Daoy (cell line): ENCODE measurements at places on chromosomes 2 and 18.

DNA sequence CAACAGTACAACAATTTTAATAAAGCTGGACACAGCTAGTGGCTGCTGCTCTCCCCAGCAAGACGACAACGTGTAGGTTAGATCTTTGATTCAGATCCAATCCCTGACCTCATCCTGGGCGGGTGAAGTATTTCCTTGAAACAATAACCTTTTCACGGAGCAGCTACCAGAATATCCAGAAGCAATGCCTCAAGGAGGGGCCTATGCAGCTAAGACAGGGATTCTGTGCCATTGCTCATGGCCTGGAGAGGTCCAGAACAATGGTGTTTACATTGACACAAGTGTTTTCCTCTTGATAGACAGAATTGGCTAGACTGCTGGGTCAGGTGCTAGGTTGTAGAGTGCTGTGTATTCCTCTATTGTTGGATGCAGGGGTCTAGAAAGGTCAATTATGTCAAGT lies 520.1 kb downstream of the BCL11A start:
- no peak for DNase-seq

DNA sequence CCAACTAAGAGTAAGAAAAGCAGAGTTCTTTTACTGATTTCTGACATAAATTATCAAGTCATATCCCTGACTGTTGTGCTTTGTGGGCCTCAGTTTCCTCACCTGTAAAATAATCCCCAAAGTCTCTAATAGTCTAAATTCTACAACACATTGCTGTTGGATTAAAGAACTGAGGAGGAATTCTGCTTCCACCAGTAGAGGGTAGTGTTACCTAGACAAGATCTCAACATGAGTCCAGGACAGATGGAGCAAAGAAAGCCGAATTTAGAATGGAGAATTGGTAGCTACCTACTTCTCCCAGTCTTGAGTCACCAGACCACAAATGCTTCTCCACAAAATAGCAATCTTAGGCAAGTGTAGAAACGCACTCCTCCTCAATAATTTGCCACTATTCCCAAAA lies 462.5 kb upstream of the FSHR start:
- no peak for DNase-seq

- DNase-seq = no peak
Observed at GRCh38 chr2:234259440-234259839, 208.9 kb downstream of the SPP2 start.

DNA sequence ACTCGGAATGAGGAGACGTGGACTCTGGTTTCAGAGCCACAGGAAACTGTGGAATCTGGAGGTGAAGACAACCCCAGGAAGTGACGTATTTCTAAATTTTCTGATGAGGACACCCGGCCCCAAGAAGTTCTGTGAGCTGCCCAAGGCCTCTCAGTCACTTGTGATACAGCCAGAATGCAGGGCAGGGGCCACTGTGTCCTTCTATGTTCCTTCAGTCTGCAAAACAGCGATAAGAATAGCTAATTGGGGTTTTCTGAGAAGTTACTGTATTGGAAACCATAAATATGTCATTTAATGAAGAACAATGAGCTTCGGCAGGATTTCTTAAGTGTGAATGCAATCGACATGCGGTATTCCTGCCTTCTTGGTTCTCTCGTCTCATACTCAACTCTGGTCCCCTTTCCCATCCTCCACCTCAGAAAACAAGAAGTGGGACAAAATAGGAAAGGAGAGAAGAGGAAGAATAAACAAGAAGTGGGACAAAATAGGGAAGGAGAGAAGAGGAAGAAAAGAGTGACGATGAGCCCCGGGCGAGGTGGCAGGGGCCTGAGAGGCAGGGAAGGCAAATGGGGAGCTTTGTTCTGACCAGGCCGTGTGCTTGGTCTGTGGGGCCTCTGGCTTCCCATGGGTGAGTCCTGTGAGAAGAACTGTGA lies 282.0 kb upstream of the REV1 start:
- no peak for DNase-seq

DNA sequence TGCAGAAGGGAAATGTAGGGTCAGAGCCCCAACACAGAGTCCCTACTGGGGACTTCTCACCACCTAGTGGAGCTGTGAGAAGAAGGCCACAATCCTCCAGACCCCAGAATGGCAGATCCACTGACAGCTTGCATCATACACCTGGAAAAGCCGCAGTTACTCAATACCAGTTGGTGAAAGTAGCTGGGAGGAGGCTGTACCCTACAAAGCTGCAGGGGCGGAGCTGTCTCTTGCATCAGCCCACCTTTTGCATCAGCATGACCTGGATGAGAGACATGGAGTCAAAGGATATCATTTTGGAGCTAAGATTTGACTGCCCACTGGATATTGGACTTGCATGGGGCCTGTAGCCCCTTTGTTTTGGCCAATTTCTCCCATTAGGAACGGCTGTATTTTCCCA lies 237.3 kb downstream of the CALCRL start:
- no peak for DNase-seq

GRCh38 chr2:66755974-66756373 lies 321.0 kb downstream of the MEIS1 start:
- DNase-seq = no peak

DNA sequence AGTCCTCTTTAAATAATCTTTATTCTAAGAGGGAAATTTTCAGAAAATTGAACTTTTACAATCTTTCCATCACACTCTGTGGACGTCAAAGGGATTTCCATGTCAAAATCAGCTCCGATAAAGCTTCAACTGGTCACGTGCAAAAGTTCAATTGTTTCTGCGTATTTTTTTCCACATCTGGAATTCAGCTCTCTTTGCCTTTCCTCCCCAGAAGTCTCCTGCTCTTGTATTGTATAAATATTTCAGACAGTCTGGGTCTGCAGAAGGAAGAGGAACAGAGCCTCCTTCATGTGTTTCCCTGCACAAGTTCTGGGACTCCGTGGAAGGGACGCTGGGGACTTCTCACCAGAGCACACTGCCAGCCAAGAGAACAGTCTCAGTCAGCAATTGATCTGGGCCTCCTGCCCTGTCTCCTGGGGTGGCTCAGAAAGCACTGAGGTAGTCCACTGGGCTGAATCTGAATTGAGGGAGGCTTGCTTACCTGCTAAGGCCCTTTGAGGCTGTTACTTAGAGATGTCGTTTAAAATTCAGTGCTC lies 251.5 kb downstream of the TFCP2L1 start:
- DNase-seq = no peak

- DNase-seq = no peak
Observed at GRCh38 chr18:44899832-44900231, 219.1 kb downstream of the SETBP1 start.

DNA sequence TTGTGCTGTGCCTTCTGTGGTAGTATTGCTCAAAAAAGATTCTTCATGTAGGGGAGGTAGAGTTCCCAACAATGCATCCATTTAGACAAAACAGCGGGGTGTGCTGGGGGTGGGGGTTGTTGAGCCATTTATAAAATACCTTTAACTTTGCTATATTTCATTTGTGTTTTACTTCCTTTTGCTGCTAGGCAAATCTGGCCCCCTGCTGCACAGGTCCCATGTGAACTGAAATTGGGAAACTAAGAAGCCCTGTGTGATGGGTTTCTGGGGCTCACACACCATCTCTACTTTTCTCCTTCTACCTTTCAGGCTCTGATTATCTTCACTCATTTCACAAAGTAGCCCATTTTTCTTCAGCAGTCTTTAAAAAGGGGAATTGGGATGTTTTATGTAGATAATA lies 52.7 kb upstream of the ITGA4 start:
- DNase-seq = no peak

DNA sequence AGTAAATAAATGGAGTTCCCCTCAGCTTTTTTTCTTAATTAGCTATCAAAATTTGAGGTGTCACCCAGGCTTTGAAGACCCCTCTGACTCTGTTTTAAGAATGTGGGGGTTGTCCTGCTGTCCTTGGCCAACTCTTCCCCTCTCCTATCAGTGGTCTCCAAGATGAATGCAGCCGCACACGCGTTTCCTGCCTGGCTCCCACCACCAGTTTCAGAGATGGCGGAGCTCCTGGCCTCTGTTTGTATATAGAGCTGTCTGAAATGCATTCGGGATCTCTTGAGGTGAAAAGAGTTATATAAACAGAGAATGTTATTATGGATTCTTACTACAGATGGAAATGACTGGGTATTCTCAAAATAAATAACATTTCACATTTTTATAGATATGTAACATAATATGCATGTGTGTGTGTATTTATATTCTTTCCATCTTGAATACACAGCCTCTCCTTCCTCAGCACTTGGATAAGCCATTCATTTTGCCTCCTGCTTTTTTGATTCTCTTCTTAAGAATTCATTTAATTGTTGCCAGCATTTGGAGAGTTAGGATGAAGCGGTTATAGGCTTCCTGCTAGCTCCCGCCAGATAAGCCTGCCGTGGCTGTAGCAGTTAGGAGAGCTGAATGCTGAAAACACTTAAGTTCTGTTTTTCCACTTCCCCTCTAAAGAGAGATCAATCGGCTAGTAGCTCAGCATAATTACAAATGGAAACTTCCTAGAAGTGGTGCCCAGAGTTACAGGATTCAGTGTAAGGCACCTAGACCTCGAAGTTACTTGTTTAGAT lies 659.3 kb upstream of the FANCL start:
- no peak for DNase-seq

- no peak for DNase-seq
Observed at GRCh38 chr18:60893355-60894097, 439.7 kb upstream of the CDH20 start.

DNA sequence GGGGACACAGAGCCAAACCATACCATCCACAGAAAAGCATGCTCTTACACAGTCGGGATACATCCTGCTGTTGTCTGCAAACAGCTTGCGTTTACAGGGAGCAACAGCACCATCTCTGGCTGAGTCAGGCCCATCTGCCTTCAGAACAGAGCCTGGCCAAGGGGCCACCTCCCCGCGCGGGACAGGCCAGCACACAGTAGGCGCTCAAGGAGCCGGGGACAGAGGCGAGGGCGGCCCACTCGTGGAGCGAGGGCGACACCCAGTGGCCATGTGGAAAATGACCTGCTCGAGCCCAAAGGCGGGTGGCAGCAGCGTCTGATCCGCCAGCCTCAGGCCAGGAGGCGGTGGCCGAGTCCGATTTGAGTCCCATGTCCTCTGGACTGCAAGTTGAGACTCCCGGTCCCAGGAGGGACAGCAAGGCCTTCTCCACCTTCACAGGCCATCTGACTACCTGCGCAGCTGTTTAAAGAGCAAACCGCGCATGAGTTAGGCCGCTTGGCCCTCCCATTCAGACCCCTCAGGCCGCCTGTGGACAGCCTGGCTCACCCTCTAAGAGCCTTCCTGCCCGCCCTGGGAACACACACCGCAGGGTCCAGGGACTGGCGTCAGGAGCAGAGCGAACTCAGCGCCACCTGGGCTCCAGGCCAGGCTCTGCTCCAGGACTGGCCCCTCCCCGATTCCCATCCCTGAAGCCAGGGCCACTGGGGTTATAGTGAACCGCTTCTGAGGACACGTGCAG lies 38.3 kb downstream of the TTC32 start:
- peak; percentile 63 for DNase-seq
